Lower lobe of right lung (tissue), 2 donors: ENCODE measurements at places on chromosomes 11 and 22. TPM values are rescaled to one million over a fixed set of nuclear protein-coding genes. Genes with fewer than 3 reads are reported as not detected.

The BIRC3 gene
- total RNA-seq, result 17.8 TPM

The TRIM29 gene
- 8.3 TPM for total RNA-seq

The ALDH3B2 gene
- total RNA-seq, result 0.65 TPM

The CRYBB2 gene
- total RNA-seq, result not detected

The UPK3A gene
- total RNA-seq, result not detected

The EFCAB6 gene
- 5.8 TPM for total RNA-seq

The BTBD18 gene
- not detected for total RNA-seq

The GLYATL2 gene
- total RNA-seq, result not detected

The RIMBP3B gene
- 0.21 TPM for total RNA-seq

- peaks cover 6% of the 10 kb centered on the region for H3K36me3 ChIP-seq
- no peaks in the 10 kb centered on the region for H3K4me1 ChIP-seq
- H3K27ac ChIP-seq, result no peak overlapping the region
- no peak overlapping the region for H3K4me3 ChIP-seq
- H3K27me3 ChIP-seq, result no peaks in the 10 kb centered on the region
These were observed 43.5 kb downstream of the CBL start for GRCh38 chr11:119249671-119250010.

DNA sequence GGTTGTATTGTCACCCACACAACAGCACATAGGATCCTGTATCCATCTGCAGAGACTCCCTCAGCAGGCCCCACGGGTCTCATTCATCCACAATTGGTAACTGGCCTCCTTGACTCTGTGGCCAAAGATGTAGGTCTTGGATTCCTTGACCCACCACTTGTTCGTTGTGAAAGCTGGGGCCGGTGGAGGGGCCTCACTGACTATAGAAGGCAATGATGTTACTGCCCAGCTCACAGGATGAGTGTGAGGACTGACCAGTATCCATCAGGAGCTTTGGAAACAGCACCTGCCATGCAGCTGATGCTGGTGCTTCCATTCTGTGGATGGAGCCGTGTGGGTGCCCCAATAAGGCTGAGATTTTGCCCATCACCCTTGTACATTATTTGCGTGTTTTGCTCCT is 615.7 kb downstream of the BRD1 start:
- DNase-seq, result peak; percentile 10
- H3K36me3 ChIP-seq, result no peaks in the 10 kb centered on the region
- no peaks in the 10 kb centered on the region for H3K4me1 ChIP-seq
- no peak overlapping the region for H3K4me3 ChIP-seq

- no peak overlapping the region for H3K4me3 ChIP-seq
- DNase-seq, result no peak
- no peak overlapping the region for H3K27ac ChIP-seq
These were observed 85.0 kb upstream of the SC5D start for GRCh38 chr11:121207485-121208115.

DNA sequence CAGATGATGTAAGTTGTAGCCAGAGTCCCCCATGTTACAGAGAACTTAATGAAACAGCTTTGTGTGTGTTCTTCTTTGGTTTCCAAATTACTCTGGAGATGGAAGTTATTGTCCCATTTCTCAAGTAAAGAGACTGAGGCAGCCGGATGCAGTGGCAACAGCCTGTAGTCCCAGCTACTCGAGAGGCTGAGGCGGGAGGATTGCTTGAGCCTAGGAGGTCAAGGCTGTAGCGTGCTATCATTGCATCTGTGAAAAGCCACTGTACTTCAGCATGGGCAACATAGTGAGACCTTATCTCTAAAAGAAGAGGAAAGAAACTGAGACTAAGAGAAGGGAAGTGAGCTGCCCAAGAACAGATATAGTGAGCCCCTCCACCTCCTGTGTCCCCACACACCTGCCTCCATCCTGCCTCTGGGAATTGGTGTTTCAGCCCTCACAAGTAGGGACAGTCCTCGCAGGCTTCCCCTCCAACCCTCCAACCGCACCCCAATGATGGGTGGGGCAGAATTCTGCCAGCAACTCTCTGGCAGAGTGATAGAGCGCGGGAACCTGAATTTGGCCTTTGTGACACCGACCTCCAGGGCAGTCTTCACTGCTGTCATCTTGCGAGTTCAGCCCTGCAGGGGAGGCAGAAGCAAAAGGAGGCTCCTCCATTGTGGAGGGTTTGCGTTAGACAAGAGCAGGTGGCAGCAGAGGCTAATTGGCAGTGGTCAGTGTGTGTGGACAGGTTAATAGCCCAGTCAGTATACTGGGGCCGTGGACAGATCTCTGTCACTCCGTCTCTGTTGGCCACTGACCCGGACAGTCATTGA is 1.6 kb downstream of the PDXP start:
- peaks cover 39% of the 10 kb centered on the region for H3K4me1 ChIP-seq
- no peaks in the 10 kb centered on the region for H3K36me3 ChIP-seq

GRCh38 chr22:39317084-39317774 is 2.2 kb downstream of the RPL3 start:
- peaks cover 55% of the 10 kb centered on the region for H3K4me1 ChIP-seq
- peak overlapping the region; percentile 80 for H3K4me3 ChIP-seq
- no peaks in the 10 kb centered on the region for H3K27me3 ChIP-seq

DNA sequence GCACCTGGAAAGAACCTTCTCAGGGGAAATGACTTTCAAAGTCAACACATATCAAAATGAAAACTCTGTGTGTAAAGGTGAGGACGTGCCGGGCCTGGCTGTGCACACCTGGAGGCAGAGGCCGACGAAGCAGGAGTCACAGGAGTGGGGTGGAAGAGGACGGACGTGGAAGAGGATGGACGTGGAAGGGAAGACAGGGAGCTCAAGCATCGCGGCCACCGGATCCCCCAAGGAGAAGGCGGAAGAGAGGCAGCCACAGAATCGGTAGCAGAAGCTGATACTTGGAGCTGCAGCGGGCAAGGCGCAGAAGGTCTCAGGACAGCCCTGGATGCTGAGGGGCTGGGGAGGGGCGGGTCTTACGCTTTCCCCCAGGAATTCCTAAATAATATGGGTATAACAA is 519.8 kb downstream of the BRD1 start:
- H3K4me3 ChIP-seq, result no peak overlapping the region
- DNase-seq, result no peak
- H3K4me1 ChIP-seq, result no peaks in the 10 kb centered on the region
- peaks cover 31% of the 10 kb centered on the region for H3K27me3 ChIP-seq
- no peaks in the 10 kb centered on the region for H3K36me3 ChIP-seq
- H3K27ac ChIP-seq, result no peak overlapping the region

GRCh38 chr22:17700778-17701177 is 62.2 kb downstream of the BCL2L13 start:
- no peaks in the 10 kb centered on the region for H3K27me3 ChIP-seq
- peaks cover 35% of the 10 kb centered on the region for H3K36me3 ChIP-seq
- no peak for DNase-seq
- H3K4me3 ChIP-seq, result no peak overlapping the region
- no peaks in the 10 kb centered on the region for H3K4me1 ChIP-seq

- no peaks in the 10 kb centered on the region for H3K36me3 ChIP-seq
- H3K4me1 ChIP-seq, result peaks cover 23% of the 10 kb centered on the region
- DNase-seq, result no peak
- no peak overlapping the region for H3K27ac ChIP-seq
These were observed 7.8 kb upstream of the P4HA3 start for GRCh38 chr11:74319139-74319816.

DNA sequence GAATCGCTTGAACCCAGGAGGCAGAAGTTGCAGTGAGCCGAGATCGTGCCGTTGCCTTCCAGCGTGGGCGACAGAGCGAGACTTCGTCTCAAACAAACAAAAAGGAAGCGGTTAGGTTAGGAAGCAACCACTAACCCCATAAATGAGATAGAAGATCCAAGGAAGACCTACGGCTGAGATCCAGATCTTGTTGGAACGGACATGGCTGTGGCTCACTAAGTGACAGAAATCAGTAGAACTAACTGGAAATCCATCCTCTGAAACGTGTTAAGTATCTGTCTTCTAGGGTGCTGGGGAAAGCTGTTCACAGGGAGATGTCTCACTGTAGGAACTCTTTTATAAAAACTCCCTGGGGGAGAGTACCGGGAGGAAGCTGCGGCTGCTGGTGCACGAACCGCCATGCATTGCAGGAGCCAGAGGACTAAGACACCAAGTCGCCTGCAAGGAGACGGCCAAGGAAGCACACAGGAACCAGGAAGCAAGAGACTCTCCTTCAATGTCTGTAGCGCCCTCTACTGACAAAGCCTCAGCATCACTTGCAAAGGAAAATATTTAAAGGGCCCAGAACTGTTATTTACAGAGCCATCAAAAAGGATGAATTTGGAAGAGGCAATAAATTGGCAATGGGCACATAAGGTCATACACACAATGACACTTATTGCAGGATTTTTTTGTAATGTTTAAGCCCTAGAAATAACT is 16.9 kb upstream of the SPTY2D1 start:
- H3K36me3 ChIP-seq, result no peaks in the 10 kb centered on the region
- no peaks in the 10 kb centered on the region for H3K27me3 ChIP-seq
- DNase-seq, result peak; percentile 51
- H3K4me3 ChIP-seq, result no peak overlapping the region

GRCh38 chr11:131955904-131956303 is 585.5 kb downstream of the NTM start:
- no peaks in the 10 kb centered on the region for H3K36me3 ChIP-seq
- no peaks in the 10 kb centered on the region for H3K27me3 ChIP-seq
- no peak overlapping the region for H3K4me3 ChIP-seq
- H3K4me1 ChIP-seq, result no peaks in the 10 kb centered on the region
- H3K27ac ChIP-seq, result no peak overlapping the region

GRCh38 chr11:46982797-46983452 is 46.4 kb downstream of the CSTPP1 start:
- peaks cover 5% of the 10 kb centered on the region for H3K36me3 ChIP-seq
- no peak overlapping the region for H3K4me3 ChIP-seq
- no peaks in the 10 kb centered on the region for H3K4me1 ChIP-seq
- H3K27ac ChIP-seq, result no peak overlapping the region

- DNase-seq, result no peak
- no peaks in the 10 kb centered on the region for H3K36me3 ChIP-seq
- H3K4me1 ChIP-seq, result no peaks in the 10 kb centered on the region
- no peak overlapping the region for H3K27ac ChIP-seq
These were observed 27.8 kb upstream of the ZNRF3 start for GRCh38 chr22:28855355-28856094.

DNA sequence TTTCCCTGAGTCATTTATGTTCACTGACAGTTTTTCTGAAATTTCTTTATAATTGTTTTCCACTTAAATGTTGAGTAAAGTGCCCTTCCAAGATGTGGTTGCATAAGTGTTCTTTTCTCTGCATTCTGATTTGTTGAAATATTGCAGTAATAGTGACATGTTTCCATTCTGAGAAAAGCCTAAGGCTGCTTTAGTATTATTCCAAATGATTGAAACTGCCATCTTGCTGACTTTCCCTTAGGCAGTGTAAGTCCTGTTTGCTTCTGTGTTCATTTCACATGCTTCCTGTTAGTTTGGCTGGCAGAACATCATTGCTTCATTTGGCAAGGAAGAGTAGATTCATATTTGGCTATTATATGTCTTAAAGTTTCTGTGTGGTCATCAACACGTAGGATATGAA is 146.5 kb downstream of the ELP4 start:
- no peaks in the 10 kb centered on the region for H3K36me3 ChIP-seq
- no peak overlapping the region for H3K4me3 ChIP-seq
- no peak overlapping the region for H3K27ac ChIP-seq
- H3K4me1 ChIP-seq, result no peaks in the 10 kb centered on the region
- no peak for DNase-seq

- DNase-seq, result no peak
- H3K4me1 ChIP-seq, result peaks cover 10% of the 10 kb centered on the region
- H3K27ac ChIP-seq, result no peak overlapping the region
- H3K27me3 ChIP-seq, result no peaks in the 10 kb centered on the region
- H3K4me3 ChIP-seq, result no peak overlapping the region
- H3K36me3 ChIP-seq, result no peaks in the 10 kb centered on the region
These were observed 10.7 kb downstream of the SMIM38 start for GRCh38 chr11:69166218-69167115.

DNA sequence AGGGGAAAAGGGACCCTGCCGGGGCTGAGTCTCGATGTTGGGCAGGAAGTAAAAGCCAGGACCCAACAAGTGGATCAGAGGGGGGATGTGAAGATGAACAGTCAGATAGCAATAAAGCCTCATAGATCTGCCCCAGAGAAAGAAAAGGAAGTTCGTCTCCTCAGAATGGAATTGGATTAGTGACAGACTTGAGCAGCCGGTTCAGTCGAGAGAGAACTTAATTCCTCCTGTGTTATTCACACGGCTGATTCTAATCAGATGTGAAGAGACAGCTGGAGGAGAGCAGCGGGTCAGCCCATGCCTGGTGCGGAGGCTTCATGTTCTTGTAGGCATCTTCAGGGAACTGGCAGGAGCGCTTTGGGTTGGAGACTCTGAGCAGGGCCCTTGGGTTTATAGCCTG is 29.3 kb upstream of the CABP7 start:
- peaks cover 56% of the 10 kb centered on the region for H3K36me3 ChIP-seq
- H3K4me3 ChIP-seq, result no peak overlapping the region

GRCh38 chr22:45216133-45217003 is 24.3 kb downstream of the KIAA0930 start:
- no peak overlapping the region for H3K27ac ChIP-seq
- no peaks in the 10 kb centered on the region for H3K27me3 ChIP-seq
- peaks cover 36% of the 10 kb centered on the region for H3K4me1 ChIP-seq
- peak; percentile 21 for DNase-seq
- no peak overlapping the region for H3K4me3 ChIP-seq

- H3K36me3 ChIP-seq, result no peaks in the 10 kb centered on the region
- H3K27me3 ChIP-seq, result peaks cover 4% of the 10 kb centered on the region
- no peak overlapping the region for H3K4me3 ChIP-seq
- DNase-seq, result no peak
- H3K4me1 ChIP-seq, result peaks cover 43% of the 10 kb centered on the region
- H3K27ac ChIP-seq, result no peak overlapping the region
These were observed 6.1 kb upstream of the CREB3L1 start for GRCh38 chr11:46271407-46271806.

- H3K4me1 ChIP-seq, result no peaks in the 10 kb centered on the region
- no peak for DNase-seq
- peaks cover 5% of the 10 kb centered on the region for H3K27me3 ChIP-seq
- H3K36me3 ChIP-seq, result no peaks in the 10 kb centered on the region
- no peak overlapping the region for H3K27ac ChIP-seq
These were observed 78.7 kb downstream of the PHF21B start for GRCh38 chr22:44931077-44931540.

- DNase-seq, result no peak
- no peaks in the 10 kb centered on the region for H3K4me1 ChIP-seq
- H3K36me3 ChIP-seq, result no peaks in the 10 kb centered on the region
- H3K27ac ChIP-seq, result no peak overlapping the region
- H3K4me3 ChIP-seq, result no peak overlapping the region
These were observed 27.4 kb upstream of the HEPHL1 start for GRCh38 chr11:93993747-93994146.
